ENCODE measurements at places on chromosomes 12 and 14.

GRCh38 chr14:55124774-55125386, 4.2 kb upstream of the LGALS3 start:
- DNase-seq = no peak

DNA sequence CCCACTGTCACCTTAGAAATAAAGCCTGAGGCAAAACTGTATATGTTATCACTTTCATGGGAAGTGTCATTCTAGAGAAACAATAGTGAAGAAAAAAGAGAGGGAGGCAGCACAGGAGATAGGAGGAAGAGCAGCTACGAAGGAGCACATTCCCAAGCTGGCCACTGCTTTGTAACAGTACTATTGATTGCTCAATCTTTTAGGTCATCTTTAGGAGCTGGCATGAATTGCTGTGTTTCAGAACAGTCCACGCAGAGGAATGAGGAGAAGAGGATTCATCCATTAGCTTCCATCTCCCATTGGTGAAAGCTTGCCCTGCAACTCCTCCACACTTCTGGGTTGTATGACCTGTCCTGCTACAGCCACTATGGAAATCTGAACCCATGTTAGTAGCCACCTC, 372.5 kb upstream of the DDHD1 start:
- no peak for DNase-seq

GRCh38 chr12:126233625-126234024, 1168.4 kb downstream of the AACS start:
- DNase-seq = no peak

DNA sequence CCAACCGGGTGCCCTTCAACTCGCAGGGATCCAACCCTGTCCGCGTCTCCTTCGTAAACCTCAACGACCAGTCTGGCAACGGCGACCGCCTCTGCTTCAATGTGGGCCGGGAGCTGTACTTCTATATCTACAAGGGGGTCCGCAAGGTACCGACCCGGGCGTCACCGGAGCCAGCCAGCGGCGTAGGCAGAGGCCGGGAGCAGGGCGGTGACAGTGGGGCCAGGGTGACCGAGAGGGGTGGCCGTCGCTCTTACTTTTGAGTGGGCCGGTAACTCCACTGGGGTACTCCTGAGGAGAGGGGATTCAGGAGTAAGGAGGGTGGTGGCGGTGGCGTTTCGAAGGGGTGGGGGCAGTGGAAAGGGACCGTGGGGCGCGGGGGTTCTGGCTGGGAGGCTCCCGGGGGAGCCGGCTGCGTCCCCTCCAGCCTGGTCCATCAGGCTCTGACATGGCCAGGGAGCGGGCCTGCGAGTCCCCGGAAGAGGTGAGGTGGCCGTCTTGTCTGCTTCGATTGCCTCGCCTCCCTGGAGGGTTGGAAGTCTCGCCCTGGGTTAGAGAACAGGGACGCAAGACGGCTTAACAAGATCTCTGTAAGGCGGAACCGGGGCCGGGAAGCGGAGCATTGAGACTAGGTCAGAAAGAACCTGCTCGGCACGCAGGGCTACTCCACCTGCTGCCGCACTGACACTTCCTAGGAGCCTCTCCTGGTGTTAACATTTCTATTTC, 491 bp downstream of the WDR20 start:
- no peak for DNase-seq

DNA sequence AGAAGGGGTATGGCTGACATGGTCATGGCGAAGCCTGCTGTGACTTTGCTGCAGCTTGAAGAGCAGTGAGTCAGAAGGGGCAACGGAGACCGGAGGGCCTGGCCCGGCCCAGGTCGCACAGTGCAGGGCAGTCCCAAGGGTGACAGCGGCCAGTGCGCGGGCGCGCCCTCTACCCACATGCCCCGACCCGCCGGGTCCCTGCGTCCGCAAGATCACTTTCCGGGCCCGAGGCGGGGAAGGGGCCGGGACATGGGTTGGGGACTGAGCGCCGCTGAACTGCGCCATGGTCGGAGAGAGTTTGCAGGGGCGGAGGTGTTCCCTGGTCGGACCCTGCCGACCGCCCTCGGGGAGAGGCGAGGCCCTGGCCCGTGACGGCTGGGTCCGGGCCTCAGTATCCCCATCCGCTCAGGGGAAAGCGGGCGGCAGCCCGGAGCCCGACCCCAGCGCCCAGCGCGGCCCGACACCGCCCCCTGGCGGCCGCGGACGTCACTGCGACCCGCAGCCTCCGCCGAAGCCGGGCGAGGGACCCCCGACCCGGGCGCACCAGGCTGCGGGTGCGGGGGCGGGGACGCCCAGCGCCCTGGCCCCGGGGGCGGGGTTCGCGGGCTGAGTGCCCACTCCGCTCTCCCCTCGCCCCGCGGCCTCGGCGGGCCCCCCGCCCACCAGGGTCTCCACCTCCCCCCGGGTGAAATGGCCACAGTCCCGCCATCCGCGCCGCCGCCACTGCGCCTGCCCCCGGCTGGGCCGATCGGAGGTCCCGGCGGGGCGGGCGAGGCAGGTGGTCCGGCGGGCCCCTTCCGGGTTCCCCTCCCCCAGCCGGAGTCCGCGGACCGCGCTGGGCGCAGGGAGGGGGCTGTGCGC, 7.2 kb upstream of the ANKRD9 start:
- DNase-seq = no peak

GRCh38 chr14:69703047-69704039, 63.6 kb upstream of the SRSF5 start:
- no peak for DNase-seq

GRCh38 chr12:30314506-30315100, 381.1 kb downstream of the IPO8 start:
- DNase-seq = no peak

- DNase-seq = no peak
Measured at GRCh38 chr12:121579190-121579791, 1.5 kb downstream of the KDM2B start.

- no peak for DNase-seq
Measured at GRCh38 chr12:29694002-29694401, 89.7 kb downstream of the TMTC1 start.

- no peak for DNase-seq
Measured at GRCh38 chr14:54774824-54775223, 127.8 kb downstream of the GCH1 start.

- DNase-seq = no peak
Measured at GRCh38 chr12:14956024-14956891, 5.1 kb downstream of the ARHGDIB start.

DNA sequence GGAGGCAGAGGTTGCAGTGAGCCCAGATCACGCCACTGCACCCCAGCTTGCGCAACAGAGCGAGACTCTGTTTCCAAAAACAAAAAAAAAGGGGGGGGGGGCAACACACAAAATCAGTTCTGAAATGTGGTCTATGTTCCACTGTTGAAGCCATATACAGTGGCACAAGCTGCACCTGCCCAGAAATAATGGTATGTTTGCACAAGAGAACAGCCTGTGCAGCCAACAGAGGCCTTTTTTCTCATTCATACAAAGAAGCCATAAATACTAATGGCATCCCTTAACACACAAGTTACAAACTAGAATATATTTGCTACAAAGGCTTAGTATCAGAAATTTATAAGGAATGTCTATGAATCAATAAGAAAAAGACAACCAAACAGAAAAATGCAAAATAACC, 37.1 kb downstream of the ITPR2 start:
- no peak for DNase-seq

- DNase-seq = no peak
Measured at GRCh38 chr14:35336494-35337268, 44.5 kb downstream of the PSMA6 start.

DNA sequence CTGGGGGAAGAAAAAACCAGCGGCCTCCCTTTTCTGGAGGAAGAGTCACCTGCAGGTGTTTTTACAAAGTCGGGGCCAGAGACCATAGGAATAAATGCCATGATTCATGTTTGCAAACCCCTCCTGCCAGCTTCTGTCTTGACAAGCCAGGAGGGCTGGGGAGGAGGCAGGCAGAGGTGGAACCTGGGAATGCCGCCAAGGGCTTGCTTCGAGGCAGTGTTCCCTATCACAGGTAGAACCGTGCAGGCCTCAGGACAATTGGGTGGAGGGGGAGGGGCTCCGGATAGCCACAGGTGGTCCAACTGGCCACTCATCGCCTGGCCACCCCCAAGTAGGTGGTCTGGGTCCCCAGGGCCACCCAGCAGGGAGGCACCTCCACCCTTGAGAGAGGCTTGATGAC, 14.2 kb upstream of the DLK1 start:
- no peak for DNase-seq

GRCh38 chr12:41228066-41228820, 40.1 kb downstream of the PDZRN4 start:
- no peak for DNase-seq

DNA sequence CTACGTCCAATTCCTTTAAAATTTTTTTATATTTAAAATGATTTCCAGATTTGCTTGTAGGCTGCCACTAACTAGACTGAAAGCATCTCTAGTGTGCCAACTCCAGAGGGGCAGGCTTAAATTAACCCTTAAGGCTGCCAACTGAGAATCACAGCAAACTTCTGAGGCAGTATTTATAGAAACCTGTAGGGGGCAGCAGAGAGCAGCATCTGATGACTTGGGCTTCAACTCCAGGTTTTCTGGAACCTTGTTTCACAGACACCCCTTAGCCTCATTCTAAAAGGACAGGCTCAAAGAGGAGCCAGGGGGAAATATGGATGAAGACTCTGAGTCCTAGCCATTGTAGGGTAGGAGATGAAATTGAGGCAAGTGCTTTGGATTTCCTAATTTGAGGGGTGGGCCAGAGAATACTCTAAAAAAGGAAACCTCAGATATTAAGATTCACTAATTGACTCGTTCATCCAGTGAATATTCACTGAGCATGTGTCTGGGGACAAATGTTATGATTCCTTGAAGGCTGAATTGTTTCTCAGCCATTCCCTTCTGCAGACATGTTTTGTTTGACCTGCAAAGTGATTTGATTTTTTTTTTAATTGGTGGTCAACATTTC, 63.3 kb upstream of the HSPB8 start:
- peak; percentile 5 for DNase-seq

DNA sequence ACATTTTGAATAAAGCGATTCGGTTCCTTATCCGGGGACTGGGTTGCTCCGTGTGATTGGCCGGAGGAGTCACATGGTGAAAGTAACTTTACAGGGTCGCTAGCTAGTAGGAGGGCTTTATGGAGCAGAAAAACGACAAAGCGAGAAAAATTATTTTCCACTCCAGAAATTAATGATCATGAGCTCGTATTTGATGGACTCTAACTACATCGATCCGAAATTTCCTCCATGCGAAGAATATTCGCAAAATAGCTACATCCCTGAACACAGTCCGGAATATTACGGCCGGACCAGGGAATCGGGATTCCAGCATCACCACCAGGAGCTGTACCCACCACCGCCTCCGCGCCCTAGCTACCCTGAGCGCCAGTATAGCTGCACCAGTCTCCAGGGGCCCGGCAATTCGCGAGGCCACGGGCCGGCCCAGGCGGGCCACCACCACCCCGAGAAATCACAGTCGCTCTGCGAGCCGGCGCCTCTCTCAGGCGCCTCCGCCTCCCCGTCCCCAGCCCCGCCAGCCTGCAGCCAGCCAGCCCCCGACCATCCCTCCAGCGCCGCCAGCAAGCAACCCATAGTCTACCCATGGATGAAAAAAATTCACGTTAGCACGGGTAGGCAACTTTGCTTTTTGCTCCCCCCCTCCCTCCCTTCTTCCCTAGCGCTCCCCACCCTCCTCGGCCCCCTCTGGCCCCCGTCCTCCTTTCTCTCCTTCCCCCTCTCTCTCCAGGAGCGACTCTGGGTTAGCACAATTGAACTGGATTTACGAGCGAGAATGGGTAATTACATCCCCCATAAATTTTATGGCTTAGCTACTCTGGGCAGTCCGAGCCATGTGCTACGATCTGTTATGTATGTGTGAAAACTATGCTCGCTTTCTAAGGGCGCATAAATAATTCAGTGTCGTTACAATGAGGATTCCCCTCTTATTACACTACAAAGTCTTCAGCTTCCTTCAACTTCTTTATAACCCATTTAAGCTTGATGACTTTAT, at the start of gene HOXC4:
TSS of gene HOXC4 (plus strand) at position 85 of the 991 bp plus-strand sequence. CDS start at position 173, 88 bp downstream.
- no peak for DNase-seq

- DNase-seq = peak; percentile 78
Measured at GRCh38 chr14:68137704-68138619, 318.4 kb downstream of the RAD51B start.

GRCh38 chr12:101909646-101910045, 32.3 kb downstream of the DRAM1 start:
- DNase-seq = no peak

GRCh38 chr14:91113829-91114078, at the start of gene DGLUCY:
TSS of gene DGLUCY (plus strand) at chr14:91114073. CDS start at chr14:91160295, 46,222 bp downstream.
- DNase-seq = peak; percentile 36

GRCh38 chr14:96269359-96269710, 13.3 kb downstream of the BDKRB1 start:
- no peak for DNase-seq

GRCh38 chr12:67453191-67453590, 184.0 kb downstream of the CAND1 start:
- DNase-seq = no peak

- no peak for DNase-seq
Measured at GRCh38 chr14:103510724-103511693, 11.6 kb downstream of the CKB start.

- DNase-seq = no peak
Measured at GRCh38 chr12:71276541-71276940, 118.7 kb upstream of the TSPAN8 start.

DNA sequence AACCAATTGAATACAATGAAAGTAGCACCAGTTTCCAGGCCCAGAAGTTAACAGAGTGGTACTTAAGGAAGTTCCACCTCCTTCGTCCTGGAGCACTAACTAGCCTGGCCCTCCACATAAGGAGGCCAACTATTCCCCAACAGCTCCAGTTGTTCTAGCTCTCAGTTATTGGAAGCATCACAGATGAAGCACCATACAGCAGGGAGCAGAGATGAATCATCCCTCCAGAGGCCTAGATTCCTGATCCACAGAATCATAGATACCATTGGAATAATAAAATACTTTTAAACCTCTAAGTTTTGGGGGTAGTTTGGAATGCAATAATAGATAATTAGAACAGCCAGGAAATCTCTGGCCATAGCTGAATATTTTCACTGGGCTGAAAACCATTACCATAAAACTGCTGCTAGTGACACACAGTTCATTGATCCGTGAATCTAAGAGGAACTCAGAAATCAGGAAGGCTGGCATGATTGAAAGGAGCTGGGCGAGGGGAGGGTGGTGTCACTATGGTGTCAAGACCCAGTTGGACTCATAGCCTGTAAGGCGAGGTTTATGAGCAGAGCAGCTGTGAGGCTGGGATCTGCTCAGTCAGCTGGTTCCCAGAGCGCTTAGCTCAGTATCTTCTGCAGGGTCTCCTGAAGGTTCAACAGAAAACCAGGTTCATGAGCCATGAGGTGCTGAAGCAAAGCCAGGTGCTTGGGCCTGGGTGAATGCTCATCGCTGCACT, 371.4 kb upstream of the TMTC1 start:
- DNase-seq = peak; percentile 86

DNA sequence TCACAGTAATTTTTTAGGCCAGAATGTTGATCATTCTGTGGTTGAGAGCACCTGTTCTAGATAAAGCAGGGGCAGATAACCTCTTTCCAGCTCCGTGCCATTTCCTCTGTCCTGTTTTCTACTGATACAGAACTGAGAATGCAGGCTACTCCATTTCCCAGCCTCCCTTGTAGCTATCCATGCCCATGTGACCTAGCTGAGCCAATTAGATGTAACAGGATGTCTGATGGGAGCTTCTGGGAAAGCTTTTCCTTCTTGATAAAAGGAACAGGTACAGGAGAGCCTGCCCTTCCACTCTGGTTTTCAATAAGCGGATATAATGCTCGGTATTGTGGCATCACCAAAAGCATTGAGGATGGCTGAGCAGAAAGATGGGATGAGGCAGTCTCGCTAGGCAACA, 54.2 kb downstream of the LRRC74A start:
- DNase-seq = no peak

GRCh38 chr12:82350161-82350560, 8.0 kb downstream of the CCDC59 start:
- no peak for DNase-seq
